Left lobe of liver (tissue), 2 donors: ENCODE measurements at places on chromosomes 3 and 15. TPM values are rescaled to one million over a fixed set of nuclear protein-coding genes. Genes with fewer than 3 reads are reported as not detected.

CPEB1 gene
- total RNA-seq, result 0.23 TPM

A4GNT gene
- not detected for total RNA-seq

ZBED2 gene
- 0.20 TPM for total RNA-seq

GRCh38 chr15:56343879-56344278 is 21.3 kb upstream of the TEX9 start:
- no peak for DNase-seq

DNA sequence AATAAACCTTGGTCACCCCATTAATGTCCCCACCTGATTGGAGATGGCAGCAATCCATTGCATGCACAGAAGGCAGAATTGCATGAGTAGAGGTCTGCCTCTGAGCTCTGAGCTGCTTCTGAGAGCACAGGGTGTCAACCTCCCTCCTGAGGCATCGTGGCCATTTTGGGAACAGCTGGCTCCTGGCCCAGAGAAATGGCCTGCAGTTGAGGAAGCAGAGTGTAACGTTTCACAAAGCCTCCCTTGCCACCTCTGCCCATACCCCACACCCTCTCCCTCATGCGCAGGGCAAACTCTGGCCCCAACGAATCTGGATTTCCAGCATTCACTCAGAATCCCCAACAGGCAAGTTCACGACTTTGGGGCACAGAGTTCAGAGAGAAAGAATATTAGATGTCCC is 198.9 kb downstream of the ADAMTS9 start:
- DNase-seq, result no peak

DNA sequence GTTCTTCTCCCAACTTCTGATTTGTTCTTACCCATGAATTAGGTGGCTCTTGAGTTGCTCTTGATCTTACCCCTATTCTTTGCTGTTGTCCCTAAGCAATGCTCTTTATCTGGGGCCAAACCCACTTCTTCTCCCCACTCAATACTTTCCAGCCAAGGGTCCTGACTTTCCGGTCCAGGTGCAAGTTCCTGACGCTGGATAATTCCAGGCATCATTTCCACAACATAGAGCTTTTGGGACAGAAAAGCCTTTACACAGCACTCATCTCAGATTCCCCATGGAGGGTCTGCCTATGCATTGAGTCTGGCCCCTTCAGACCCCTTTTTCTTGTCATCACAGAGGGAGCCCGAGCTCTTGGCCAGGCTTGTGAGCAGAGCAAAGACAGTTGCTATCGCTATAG is 85.4 kb upstream of the BOC start:
- no peak for DNase-seq
